ENCODE measurements at places on chromosomes 6 and 20.

GRCh38 chr6:107032051-107032450 is 4.1 kb downstream of the MTRES1 start:
- DNase-seq = no peak

GRCh38 chr6:85388531-85388930 is 61.4 kb upstream of the NT5E start:
- DNase-seq = no peak

- no peak for DNase-seq
Measured at GRCh38 chr20:56171087-56172012, 77.2 kb upstream of the MC3R start.

DNA sequence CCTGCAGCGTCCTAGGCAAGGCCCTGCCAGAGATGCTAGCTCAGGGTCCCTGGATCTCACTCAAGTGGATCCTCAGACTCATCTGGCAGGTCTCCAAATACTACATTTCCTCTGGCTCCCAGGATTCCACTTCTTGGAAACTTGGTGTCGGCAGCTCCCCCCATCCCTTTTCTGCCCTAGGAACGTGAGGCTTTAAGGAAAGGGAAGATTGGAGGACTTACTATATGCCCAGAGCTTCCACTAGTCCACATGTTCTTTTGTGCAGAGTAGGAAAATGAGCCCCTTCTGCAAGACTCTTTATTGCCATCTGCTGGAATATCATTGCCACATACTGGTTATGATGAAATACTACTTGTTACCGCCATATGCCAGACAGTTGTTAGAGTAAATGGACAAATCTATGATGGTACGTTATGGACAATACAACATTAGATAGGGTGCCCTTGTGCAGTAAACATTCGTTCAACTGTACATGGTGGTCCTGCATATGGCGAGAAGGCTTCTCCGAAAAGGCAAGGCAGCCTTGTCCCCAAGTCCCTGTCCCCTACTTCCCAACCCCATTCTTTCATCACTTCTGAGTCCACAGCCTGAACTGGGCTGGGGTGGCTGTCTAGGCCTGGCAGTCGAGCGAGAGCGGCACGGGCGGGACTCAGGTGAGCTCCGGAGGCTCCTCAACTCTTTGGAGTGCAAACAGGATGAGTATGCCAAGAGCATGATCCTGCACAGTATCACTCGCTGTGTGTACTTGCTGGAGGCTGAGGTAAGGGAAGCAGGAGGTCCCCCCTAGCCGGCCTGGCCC is 780 bp downstream of the ARMC12 start:
- no peak for DNase-seq

DNA sequence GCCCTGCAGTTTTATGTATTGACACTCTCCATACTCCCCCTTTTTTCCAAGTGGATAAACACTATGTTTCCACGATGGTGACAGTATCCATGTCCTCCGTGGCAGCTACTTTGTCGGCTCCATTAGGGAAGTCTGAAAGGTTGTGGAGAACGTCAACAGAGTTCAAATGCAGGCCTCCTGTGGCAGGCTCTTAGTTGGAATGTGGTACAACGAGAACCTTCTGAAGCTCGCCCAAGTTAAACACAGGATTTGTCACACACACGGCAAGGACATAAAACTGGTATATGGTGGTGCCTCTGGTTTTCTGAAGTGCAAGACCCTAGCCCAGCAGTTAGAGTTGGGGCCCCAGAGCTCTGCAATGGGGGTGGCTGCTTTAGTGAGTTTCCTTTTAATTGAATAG is 187.0 kb upstream of the TAB2 start:
- no peak for DNase-seq

- DNase-seq = no peak
Measured at GRCh38 chr6:133630651-133631050, 258.3 kb upstream of the TCF21 start.

DNA sequence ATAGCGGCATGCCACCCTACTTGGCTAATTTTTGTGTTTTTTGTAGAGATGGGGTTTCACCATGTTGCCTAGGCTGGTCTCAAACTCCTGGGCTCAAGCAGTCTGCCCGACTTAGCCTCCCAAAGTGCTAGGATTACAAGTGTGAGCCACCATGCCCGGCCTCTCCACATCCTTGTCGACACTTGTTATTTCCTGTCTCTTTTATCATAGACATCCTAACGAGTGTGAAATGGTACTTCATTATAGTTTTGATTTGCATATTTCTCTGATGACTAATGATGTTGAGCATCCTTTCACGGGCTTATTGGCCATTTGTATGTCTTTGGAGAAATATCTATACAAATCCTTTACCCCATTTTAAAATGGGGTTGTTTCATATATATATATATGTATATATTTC is 39.0 kb upstream of the ASXL1 start:
- DNase-seq = no peak

- DNase-seq = no peak
Measured at GRCh38 chr6:150435832-150436231, 67.0 kb downstream of the IYD start.

GRCh38 chr20:45798935-45799642 is 7.3 kb downstream of the DNTTIP1 start:
- DNase-seq = peak; percentile 55

- DNase-seq = no peak
Measured at GRCh38 chr6:157905590-157906342, 75.9 kb upstream of the SYNJ2 start.

- no peak for DNase-seq
Measured at GRCh38 chr6:34544776-34545471, 11.2 kb downstream of the SPDEF start.

DNA sequence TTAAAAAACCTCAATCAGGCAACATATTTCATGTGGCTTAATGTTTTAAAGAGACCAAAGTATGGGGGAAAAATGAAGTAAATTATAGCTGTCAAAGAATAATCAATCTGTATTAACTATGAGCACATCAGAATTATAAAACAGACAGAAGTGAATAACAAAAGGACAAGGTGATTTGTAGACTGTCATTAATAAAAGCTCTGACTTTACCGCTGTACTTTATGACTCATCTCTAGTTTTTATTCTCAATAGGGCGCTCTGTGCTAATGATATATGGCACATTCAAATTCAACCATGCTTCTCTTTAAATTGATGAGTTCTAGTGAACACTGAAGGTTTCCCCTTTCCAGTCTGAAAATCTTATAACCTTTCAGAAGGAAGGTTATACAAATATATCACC is 72.0 kb downstream of the PREP start:
- no peak for DNase-seq
